Activated T-helper 17 cell treated with anti-CD3 and anti-CD28 coated beads, Interleukin-2, amount 50 U/mL, for 72 hours (primary cell): ENCODE measurements at places on chromosomes 13 and 19. TPM values are rescaled to one million over a fixed set of nuclear protein-coding genes. Genes with fewer than 3 reads are reported as not detected.
A peak's percentile ranks its signal among the peaks of the same experiment; 100 is the strongest.

DNA sequence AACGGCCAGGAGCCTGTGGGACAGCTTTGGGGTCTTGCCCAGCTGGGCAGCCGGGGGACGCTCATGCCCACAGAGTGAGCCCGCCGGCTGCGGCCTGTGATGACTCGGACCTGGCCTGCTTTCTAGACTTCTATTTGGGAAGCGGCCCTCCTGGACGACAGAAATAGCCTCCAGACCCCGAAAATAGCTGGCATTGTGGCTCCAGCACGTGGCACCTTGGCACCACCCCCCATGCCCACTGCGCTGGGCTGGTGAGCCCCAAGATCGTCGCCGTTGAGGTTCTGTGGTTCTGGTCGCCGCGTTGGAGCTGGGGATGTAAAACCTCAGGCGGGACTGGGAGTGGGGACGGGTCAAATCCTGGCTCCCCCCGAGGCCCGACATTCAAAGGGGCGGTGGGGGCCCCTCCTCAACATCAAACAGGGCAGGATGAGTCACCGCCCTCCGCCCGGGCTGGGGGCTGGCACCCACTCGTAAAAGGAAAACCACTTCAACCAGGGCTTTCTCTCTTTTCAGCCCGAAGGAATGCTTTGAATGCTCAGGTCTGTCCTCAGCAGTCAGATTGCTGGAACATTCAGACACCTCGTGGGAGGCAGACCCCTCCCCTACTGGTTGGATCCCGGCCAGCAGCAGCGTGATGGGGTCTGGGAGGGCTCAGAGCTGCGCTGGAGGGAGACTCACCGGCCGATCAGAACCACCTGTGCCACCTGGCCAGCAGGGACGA lies 42.1 kb downstream of the GADD45B start:
- ATAC-seq = no peak

Gene CEACAM7
- not detected for total RNA-seq

Gene OR4F17
- not detected for total RNA-seq

- ATAC-seq = no peak
Observed at GRCh38 chr13:24071423-24072075, 89.0 kb upstream of the SPATA13 start.

Gene RNF113B
- total RNA-seq = not detected

DNA sequence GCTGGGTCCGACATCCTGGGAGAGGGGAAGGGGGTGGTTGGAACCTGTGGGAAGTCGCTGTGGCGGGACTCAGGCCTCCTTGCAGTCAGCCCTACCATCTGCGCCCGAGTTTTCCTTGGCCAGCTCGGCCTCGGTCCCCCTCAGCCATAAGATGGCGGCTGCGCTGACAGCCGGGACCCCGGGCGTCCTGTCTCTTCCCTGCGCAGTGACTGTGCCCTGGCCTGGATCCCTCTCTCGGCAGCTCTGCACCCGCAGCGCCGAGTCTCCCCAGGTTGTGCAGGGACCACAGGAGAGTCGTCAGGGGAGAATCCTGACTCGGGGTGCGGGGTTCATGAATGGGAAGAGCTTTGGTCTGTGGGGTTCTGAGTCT lies 345 bp downstream of the ZNF257 start:
- ATAC-seq = peak; percentile 43

- ATAC-seq = no peak
Observed at GRCh38 chr19:12611361-12611699, 610 bp downstream of the ZNF791 start.

Gene KLK14
- 0.26 TPM for total RNA-seq

GRCh38 chr19:38917921-38918491 lies 6.0 kb upstream of the CCER2 start:
- no peak for ATAC-seq

GRCh38 chr19:29983568-29983967 lies 41.5 kb downstream of the URI1 start:
- no peak for ATAC-seq

DNA sequence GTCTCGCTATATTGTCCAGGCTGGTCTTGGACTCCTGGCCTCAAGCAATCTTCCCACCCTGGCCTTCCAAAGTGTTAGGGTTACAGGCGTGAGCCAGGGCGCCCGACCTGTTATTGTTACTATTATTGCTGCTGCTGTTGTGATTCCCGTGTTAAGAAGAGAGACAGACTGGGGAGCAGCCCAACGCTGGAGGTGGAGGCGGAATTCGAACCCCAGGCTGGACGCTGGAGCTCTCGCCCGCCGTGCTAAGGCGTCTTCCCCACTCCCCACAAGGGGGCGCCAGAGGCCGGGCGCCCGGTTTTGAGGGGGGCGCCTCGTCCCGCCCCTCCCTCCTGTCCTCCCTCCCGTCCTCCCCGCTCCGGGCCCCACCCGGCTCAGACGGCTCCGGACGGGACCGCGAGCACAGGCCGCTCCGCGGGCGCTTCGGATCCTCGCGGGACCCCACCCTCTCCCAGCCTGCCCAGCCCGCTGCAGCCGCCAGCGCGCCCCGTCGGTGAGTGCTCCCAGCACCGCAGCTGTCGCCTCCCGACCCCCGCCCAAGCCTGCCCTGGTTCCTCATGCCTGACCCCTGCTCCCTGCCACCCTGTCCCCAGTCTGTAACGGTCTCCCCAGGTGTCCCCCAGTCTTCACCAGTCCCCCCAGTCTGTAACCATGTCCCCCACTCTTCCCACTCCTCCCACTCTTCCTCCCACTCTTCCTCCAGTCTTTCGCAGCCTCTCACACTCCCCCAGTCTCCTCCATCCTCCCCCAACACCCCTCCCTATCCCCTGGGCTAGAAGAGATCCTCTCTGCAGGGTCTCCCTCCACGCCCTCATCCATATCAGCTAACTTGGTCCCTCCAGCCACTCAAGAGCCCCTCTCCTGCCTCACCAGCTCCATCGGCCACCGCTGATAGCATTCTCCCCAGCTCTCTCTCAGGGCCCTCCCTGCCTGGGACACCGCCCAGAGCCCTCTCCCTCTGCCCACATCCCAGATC lies at the start of gene EHD2:
EHD2 (plus strand) TSS at position 377 of the 976 bp plus-strand sequence. CDS start 3,191 bp downstream, outside the sequence.
- ATAC-seq = peak; percentile 85

DNA sequence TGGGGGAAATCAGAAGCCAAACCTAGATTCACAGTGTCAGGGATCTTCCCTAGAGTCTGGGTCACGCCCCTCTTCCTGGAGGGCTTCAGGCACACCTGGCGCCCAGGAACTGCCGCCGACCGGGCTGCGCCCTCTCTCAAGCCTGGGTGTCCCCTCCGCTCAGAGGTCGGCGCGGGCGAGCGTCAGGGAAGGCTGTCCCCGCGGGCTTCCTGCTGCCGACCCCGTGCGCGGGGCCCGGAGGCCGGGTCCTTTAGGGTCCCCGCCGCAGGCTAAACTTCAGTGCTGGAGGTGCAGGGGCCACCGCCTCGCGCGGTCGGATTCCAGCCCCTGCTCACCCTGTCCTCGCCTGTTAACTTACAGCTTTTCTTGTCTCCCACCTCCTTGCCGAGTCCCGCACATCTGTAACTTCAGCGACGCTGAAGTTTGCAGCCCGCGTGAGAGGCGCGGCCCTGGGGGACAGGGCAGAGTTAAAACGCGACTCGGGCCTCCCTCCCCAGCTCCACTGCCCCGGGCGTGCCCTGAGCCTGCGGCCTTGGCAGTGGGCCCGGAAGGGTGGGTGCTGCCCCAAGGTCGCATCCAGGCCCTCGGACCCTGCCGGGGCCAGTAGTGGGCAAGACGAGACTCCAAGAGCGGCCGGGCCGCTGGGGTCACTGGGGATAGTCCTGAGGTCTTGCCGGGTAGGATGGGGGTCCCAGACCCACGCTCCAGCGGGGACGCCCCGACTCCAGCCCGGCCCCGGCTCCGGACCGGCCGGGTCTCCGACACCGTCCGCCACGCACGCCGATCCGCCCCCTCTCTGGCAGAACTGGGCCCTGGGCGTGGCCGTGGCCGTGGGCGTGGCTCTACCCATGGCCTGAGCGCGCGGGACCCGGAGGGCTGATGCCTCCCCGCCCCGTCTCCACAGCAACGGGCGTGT lies 95.6 kb upstream of the ZNF98 start:
- ATAC-seq = no peak

- ATAC-seq = no peak
Observed at GRCh38 chr13:37134411-37135041, 29.1 kb upstream of the CSNK1A1L start.

DNA sequence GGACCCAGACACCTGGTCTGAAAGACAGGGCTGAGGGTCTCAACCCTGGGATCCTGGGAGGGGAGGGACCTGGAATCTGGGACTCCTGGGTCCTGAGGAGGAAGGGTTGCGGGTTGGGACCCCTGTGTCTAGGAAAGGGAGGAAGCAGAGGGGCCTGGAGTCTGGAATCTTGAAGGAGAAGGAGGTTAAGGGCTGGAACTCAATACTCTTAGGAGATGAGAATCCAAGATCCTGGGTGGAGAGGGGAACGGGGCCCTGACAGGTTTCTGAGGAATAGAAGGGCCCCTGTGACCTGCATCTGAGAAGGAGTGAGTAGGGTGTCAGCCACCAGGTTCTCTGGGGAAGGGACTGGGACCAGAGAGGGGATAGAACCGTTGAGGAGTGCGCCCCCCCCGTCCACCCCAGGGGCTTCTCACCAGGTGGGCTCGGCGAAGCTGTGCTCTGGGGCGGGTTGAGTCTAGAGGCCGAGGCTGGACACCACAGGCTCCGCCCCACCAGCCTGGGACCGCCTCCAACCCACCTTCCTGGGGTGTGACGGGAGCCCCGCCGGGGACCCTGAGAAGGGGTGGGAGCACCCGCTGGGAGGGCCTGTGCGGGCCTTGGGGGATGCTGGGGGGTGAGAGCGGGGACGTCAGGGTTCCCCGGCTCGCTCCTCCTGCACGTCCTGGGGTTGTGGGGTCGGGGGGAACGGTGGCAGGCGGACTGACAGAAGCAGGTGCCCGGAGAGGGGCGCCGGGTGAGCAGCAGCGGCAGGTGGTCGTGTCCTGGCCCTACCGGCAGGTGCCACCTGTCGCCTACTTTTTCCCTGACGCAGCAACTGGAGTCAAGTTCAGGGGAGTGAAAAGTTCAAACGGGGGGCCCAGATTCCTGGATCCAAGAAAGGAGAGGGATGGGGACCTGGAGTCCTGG lies at the start of gene MAMSTR:
MAMSTR (minus strand) TSS at position 463 of the 909 bp plus-strand sequence. CDS start 694 bp downstream, outside the sequence.
- ATAC-seq = no peak

Gene FAM124A
- 1.2 TPM for total RNA-seq

- ATAC-seq = no peak
Observed at GRCh38 chr13:108947551-108948030, 318.2 kb downstream of the MYO16 start.

GRCh38 chr19:42282819-42283187 lies 13.8 kb downstream of the CIC start:
- ATAC-seq = no peak

Gene ELL
- 23.7 TPM for total RNA-seq

DNA sequence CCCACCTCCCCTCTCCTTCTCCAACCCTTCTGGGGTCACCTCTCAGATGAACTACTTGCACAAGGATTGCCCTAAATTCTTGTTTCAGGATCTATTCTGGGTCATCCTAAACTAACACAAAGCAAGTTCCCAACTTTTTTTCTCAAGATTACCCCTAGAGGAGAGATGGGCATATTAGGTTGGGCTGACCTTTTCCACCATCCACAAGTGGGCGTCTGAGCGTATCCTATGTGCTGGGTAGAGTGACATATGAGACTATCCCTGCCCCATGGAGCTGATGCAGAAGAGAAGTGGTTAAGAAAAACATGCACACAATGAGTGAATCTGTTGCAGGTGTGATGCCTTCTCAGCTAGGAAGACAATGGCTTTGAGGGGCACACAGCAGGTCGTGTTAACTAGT lies 132.7 kb downstream of the CACNA1A start:
- ATAC-seq = no peak

Gene FAM216B
- not detected for total RNA-seq

Gene CELF5
- total RNA-seq = 0.24 TPM
